ENCODE measurements at places on chromosomes 13 and 19.

DNA sequence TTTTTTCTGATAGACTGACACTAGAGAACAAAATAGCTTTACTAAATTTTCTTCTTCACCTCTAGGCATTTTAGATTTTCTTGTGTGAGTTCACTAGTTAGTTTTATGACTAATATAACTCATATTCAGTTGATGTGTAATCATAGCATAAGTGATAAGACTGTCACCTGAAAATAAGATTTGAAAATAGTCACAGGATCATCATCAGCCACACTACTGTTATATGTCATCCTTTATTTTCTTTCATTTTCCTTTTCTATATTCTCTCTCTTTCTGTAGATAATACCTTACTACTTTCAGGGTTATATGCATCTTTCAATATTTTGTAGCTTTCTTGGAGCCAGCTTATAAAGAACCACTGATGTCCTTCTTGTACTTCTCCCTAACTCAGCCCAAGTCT, 292.6 kb downstream of the TDRD3 start:
- no peak for DNase-seq

- no peak for DNase-seq
These were observed 1.1 kb downstream of the METTL21C start for GRCh38 chr13:102693776-102694175.

DNA sequence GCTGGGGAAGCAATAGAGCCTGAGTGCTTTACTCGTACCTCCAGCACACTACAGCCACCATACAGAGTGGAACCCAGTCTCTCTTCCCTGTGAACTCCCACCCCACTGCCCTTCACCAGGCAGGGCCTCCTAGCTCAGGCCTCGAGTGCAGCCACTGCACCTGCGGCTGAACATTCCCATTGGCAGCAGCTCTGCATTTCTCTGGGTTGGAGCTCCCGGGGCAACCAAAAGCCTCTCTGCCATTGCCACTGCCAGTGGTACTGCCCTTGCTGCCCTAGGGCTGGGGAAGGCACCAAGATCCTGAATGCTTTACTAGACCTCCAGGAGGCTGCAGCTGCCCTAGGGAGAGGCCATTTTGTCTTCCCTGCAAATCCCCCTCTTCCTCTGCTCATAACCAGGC, 266.8 kb downstream of the TDRD3 start:
- DNase-seq, result no peak

DNA sequence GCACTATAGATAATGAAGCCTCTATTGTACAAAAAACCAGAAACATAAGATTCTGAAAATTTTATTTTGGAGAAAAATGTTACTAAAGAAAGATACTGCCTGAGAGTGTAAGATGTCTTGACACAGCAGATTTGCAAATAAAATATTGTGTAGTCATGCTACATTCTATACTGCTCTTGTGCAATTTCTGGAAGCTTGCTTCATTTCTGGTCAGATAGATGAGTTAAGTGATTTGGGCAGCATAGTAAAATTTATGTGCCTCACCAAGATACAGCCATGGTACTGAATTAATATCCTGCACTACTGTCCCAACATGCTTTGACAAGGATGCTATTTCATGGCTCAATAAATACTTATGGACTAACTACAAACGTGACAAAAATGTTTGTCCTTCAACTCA, 55.1 kb upstream of the STARD13 start:
- no peak for DNase-seq

GRCh38 chr13:98284679-98285078, 107.6 kb upstream of the RNF113B start:
- DNase-seq, result no peak

DNA sequence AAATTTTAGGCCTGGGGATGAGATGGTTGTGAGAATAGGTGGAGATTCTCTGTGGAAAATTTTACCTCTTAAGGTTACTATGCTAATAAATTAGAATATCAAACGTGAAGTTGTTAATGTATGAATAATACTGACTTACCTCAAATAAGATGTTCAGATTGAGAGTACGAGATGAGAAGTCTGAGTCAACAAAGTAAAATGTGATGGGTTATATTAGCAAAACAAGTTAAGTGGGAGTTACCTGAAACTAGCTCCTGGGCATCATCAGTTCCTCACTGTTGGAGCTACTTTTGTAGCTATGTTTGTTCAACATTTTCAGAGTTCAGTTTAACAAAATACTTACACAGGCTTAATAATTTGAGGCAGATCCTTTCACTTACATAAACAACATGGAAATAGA, 108.6 kb downstream of the PIBF1 start:
- no peak for DNase-seq

DNA sequence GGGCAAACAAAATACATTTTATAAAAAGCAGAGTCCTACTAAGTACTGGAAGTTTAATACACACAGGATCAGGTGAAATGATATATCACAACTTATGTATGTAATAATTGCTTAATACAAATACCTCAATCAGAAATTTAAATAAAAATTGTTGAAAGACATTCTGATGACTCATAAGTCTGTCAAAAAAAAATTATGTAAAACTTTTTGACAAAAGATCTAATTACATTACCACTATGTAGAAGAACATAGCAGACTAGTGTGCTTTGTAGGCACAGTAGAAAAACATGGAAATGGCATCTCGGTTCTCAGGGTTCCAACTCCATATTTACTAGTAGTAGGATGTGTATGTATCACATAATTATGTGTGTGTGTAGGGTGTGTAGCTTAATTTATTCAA, 156.2 kb downstream of the DNAJC3 start:
- DNase-seq, result no peak

DNA sequence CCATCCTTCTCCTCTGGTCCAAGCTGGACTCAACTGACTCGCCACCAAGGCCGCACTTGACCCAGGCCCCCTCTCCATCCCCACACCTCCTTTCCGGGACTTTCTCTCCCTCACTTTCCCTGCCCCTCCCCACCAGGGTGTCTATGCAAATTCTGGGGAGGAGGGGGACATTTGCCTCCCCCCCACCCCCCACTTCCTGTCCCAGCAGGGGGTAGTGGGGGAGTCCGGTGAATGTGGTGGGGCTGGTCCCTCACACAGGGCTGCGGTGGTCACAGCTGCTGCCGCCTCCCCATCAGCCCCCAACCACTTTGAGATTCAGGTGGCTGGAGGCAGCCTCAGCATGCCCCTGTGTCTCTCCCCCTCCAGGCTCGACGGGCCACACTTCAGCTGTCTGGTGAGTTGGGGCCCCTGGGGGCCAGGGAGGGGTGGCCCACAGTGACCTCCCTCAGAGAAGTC, 870 bp downstream of the SPIB start:
- DNase-seq, result no peak

- DNase-seq, result no peak
These were observed 31.9 kb downstream of the ANKRD10 start for GRCh38 chr13:110882972-110883371.

All from nucleus accumbens (tissue), 56 donors.